Left ventricle myocardium inferior (tissue), 1 donor: ENCODE measurements at places on chromosomes 4 and X. TPM values are rescaled to one million over a fixed set of nuclear protein-coding genes. Genes with fewer than 3 reads are reported as not detected.

DNA sequence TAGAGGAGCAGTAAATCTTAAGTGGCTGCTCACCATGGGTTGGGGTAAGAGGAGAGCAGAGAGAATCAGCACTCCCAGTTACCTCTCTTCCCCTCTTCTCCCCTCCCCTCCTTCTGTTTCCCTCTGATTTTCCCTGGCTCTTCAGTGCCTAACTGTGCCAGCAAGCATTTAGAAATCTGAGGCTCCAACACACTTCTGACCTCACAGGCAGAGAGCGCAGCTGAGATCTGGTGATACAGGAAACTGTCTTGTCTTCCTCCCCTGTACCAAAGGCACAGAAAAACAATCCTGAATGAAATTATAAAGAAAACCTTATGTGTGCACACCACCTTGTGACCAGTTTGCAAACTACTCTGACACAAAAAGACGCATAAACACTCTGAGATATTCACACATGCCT lies 82.4 kb upstream of the SMIM10 start:
- DNase-seq: no peak

GRCh38 chr4:7239101-7239820 lies 46.9 kb downstream of the SORCS2 start:
- DNase-seq: no peak

GRCh38 chr4:21307709-21308108 lies 607.5 kb downstream of the PACRGL start:
- DNase-seq: no peak

DNA sequence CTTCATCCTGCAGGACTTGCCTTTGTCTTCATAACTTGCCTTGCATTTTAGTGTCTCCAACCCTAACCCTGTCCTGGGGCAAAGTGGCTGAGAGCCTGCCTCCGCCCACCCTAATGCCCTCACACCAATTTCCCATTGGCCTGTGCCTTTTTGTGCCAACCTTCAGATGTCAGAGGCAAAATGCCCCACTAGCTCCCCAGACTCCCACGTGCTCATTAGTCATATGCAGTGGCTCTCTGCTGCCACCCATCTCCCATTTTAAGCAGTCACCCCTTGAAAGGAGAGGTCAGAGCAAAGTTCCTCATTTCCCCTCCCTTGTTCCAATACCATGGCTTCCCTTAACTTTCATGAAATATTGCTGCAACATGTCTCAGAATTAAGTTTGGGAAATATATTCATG lies 74.8 kb upstream of the PASD1 start:
- DNase-seq: no peak

DNA sequence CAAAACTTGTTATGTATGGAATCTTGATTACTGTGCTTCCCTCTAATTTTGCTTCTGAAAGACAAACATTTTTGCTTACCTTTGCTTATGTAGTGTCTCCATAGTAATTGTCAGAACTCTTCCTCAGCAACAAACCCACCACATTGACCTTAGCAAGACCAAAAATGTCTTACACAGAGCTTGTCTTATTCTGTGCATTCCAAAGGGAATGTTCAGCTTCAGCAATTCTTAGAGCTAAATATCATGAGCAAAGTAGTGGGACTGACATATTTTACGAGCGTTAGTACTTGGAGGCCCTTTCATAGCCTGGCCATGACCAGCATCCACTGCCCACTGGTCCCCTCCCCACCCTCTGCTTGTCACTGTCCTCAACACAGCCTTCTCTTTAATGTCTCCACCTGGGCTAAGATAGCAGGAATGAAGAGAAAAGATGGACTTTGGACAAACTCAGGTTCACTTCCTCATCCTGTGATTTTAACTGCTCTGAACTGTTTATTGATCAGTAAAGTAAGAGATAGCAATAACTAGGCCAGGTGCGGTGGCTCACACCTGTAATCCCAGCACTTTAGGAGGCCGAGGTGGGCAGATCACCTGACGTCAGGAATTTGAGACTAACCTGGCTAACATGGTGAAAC lies 15.5 kb upstream of the SH3D19 start:
- no peak for DNase-seq

DNA sequence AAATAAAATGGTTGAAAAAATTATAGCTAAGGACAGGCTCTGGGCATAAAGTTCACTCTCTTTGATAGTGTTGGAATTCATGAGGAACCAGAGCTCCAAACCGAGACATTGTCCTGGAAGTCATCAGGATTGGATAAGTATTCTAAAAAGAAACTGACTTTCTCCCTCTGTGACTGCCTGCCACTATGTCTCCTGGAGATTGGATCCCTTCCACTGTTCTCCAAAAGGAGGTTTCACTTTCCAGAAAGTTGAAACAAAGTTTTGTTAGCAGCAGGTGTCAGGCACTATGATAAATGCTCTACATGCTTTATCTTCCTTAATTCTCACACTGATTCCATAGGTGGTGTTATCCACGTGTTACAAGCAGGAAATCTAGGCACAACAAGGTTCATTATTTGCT lies 16.8 kb downstream of the BANK1 start:
- DNase-seq: no peak

The NPY1R gene
- total RNA-seq: 1.6 TPM

The CSAG3 gene
- not detected for total RNA-seq

The UGT2B10 gene
- not detected for total RNA-seq

The MGAT4D gene
- total RNA-seq: not detected

The PDZD4 gene
- 4.5 TPM for total RNA-seq

The PCDH10 gene
- 0.14 TPM for total RNA-seq

The TCEAL9 gene
- total RNA-seq: 23.7 TPM
